Peyer's patch (tissue), 4 donors: ENCODE measurements at places on chromosomes 13 and 19. TPM values are rescaled to one million over a fixed set of nuclear protein-coding genes. Genes with fewer than 3 reads are reported as not detected.

The CCNA1 gene
- total RNA-seq: 0.66 TPM

DNA sequence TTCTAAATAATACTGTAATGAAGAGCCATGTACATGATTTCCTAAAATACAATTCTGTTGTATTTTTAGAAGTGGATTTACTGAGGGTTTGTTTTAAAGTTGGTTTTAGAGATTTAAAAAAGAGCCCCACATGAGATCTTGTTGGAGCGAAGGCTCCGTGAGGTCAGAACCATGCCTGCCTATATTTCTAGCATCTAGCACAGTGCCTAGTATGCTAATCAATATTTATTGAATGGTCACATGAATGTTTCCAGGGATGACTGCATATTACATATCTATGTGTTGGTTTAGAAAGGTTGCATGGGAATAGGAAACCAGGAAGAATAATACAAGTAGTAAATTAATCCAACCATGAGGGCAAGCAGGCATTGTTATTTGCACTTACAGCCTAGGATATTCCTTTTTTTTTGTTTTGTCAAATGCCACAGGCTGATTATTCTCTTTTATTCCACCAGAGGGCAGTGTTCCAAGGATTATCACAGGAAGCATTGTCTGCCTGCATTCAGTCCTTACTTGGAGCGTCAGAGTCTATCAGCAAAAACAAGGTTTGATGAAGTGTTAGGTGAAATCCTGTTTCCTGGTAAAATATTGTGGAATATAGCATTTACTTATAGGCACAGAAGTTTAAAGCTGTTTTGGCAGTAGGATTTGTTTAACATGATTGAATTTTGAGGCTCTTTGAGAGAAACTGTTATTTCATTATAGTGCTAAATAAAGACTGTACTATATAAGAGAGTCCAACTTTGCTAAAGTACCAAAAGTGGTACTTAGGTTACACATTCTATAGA, 46.8 kb downstream of the COG3 start:
- DNase-seq: no peak

DNA sequence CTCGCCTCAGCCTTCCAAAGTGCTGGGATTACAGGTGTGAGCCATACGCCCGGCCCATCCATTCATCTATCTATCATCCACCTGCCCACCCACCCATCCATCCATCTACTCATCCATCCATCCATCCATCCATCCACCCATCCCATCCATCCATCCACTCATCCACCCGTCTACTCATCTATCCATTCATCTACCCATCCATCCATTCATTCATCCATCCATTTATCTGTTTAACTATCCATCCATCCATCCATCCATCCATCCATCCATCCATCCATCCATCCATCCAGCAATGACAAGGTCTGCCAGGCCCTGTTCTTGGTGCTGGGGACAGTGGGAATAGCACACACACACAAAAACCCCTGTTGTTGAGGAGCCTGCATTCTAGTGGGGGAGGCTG, 4.5 kb downstream of the VAV1 start:
- no peak for DNase-seq

DNA sequence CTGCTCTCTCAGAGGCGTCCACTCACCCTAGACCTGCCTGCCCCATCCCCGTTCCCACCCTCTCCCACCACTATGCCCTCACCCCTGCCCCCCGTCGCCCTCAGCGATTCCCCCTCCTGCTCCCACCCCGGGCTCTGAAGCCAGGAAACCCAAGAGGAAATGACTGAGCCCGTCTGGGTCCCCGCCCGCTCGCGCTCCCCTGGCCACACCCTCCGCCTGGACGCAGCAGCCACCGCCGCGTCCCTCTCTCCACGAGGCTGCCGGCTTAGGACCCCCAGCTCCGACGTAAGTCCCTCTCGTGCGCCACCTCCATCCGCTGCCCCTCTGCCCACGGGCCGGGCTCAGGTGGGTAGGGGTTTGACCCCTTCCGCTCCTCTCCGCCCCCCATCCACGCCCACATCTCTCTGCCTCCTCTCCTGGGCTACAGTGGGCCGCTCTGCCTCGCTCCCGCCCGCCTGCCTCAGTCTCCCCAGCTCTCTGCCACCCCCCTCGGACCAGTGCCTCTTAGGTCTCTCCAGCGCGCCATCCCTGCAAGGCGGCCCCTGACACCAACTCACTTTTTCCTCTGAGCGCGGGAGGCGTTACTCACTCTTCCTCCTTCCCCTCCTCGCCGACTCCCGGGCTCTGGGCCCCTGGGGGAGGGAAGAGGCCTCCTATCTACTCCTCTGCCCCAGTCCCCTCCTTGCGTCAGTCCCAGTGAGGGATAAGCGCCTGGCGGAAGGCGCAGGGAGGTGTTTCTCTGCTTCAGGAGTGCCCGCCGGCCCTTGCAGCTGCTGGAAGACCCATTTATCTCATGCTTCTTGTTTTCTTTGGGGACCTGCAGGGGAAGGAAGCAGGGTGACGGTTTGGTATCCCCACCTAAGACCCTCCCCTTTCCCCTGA, at the start of gene FXYD5:
TSS of gene FXYD5 (plus strand) at position 211 of the 882 bp plus-strand sequence. CDS start 816 bp downstream, outside the sequence.
- DNase-seq: no peak

The ASPDH gene
- 1.6 TPM for total RNA-seq

DNA sequence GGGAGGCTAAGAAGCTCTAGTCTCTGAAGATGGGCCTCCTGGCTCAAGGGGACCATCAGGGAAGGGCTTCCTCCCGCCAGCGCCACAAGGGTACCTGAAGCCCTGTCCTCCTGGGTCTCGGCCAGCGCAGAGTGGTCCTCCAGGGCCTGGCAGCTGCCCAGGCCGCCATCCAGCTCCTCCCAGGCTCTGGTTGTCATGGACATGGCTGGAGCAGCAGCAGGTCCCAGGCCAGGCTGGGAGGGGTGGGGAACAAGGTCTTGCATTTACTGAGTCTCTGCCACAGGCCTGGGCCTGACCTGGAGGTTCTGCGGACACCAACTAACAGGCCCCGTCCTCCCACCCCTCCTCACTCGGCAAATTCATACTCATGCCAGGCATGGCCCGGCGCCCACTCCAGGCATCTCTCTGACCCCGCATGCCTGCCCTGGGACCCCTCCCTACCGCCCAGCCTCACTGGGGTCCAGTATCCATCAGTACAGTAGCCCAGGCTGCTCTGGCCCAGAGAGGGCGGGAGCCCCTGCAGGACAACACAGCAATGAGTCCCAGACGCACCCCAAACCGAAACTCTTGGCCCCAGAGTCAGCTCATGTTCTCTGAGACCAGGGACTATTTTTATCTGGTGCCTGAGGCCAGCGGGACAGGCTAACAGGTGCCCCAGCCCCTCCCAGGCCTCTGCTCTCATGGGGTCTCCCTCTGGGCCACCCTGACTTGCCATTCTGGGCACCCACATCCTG, 938 bp downstream of the JSRP1 start:
- DNase-seq: no peak
